Vagina (tissue), 2 donors: ENCODE measurements at places on chromosomes 2 and 18. TPM values are rescaled to one million over a fixed set of nuclear protein-coding genes. Genes with fewer than 3 reads are reported as not detected.

Gene SLC16A14
- total RNA-seq = 9.8 TPM

Gene SLC8A1
- 40.8 TPM for total RNA-seq

Gene KLHL30
- 0.25 TPM for total RNA-seq

DNA sequence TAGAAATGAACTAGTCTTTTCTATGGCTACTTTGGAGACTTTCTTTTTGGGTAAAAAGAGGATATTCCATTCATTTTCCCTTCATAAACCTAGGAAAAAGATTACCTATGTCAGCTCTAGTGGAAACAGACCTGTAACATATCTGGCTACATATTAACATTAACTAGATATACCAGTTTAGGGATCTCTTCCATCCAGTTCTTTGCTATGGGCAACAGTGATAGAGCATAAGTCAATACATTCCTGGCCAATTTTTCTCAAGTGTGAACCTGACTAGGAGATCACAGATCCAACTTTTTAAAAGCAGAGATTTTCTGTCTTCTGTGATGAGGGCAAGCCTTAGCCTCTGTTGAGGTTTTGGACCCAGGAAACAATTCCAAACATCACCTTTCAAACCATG is 34.5 kb downstream of the PLEKHM3 start:
- no peak for DNase-seq
- H3K36me3 ChIP-seq = no peaks in the 10 kb centered on the region
- H3K27ac ChIP-seq = no peak overlapping the region
- H3K27me3 ChIP-seq = no peaks in the 10 kb centered on the region
- H3K4me1 ChIP-seq = no peaks in the 10 kb centered on the region

GRCh38 chr2:110870545-110870944 is 138.2 kb downstream of the ACOXL start:
- DNase-seq = no peak
- no peaks in the 10 kb centered on the region for H3K36me3 ChIP-seq
- H3K27me3 ChIP-seq = no peaks in the 10 kb centered on the region

DNA sequence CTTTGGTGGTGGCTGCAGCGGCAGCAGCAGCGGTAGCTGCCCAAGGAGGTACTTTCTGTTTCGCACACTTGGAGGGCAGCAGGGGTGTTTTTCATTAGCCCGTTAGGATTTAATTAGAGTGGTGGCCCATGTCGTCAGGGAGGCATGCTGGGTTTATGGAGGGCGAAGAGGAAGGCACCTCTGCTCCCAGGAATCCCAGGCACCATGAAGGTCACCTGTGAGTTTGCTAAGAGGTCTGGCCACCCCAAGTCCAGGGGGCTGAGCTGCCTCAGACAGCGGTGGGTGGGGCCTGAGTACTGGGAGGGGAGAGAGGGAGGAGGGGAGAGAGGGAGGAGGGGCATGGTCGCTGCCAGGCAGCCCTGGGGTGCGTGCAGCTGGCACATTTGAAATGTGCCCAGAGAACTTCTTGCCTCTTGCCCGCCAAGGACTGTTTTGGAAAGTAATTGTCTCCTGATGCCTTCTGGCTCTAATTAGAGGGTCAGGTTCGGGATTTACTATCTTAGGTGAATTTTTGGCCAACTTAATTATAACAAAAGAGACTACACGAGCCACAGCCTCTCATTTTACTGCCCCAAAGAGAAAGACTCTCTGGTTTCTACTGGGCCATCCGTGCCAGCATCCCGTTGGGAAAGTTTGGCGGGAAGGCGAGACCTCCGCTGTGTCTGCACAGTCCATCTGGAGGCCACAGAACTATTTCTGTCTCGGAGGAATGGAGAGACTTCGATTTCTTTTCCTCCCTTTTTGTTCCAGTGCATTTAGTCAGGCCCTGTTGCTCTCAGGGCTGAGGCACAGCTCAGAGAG is 62.0 kb downstream of the GLI2 start:
- H3K4me3 ChIP-seq = no peak overlapping the region
- no peak for DNase-seq
- H3K27me3 ChIP-seq = no peaks in the 10 kb centered on the region
- H3K4me1 ChIP-seq = peaks cover 24% of the 10 kb centered on the region
- no peaks in the 10 kb centered on the region for H3K36me3 ChIP-seq

DNA sequence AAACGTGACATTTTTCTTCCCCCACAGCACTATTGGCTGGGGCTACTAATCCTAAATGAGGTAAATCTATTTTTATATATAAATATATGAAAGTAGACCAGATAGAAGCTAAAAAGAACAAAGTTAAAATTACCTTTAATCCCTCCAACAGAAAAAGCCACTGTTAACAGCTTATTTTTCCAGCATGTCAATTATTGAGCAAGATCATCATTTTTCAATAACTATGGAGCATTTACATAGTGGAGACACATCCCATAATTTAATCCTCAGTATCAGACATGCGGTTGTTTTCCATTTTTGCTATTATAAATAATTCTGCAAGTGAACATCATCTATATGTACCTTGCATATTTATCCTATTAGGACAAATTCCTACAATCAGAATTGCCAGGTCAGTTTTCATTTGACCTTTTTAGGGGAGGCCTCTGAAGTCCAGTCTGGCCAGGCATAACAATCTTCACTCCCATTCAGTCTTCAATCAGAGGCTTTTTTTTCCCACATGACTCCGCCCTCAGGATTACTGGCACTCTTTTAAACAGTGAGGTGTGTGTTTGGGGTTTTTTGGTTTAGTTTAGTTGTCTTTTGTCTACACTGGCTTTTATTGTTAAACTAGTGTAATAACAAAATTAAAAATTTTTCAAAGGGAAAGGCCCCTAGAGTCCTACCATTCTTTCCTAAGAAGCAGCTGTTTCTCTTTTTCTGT is 29.2 kb downstream of the SMARCAL1 start:
- H3K27me3 ChIP-seq = no peaks in the 10 kb centered on the region
- H3K4me1 ChIP-seq = no peaks in the 10 kb centered on the region
- H3K27ac ChIP-seq = no peak overlapping the region
- H3K36me3 ChIP-seq = peaks cover 42% of the 10 kb centered on the region
